ENCODE measurements at places on chromosomes 11 and 22. TPM values are rescaled to one million over a fixed set of nuclear protein-coding genes. Genes with fewer than 3 reads are reported as not detected.

DNA sequence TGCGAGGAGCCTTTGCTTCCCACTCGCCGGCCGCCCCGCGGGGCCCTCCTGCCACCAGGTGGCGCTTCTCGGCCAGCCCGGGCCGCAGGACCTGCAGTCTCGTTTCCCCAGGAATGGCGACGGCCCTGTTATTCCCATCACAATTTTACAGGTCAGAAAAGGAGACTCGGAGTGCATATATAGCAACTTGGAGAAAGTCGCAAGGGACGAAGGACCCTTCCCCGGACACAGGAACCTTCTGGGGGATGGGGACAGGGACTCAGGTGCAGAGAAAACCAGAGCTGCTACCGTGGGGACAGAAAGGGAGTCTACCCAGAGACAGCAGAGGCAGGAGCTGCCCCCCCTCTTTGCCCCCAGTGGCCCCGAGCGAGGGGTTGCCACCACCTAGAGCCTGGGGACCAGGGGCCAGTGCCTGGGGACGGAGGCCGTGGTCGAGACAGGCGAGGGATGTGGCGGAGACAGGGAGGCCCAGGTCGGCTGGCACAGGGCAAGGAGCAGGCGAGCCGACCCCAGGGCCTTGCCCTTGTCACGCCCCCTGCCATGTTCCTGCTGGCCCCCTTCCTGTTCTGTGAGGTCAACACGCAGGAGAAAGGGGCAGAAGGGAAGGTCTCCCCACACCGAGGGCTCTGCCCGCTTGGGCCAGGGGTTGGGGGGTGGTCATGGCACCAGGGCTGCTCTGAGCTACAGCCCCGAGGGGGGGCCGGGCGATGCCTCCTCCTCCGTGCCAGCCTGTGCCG, 3.5 kb upstream of the KRTAP5-6 start:
- peak overlapping the region; percentile 69 for H3K4me3 ChIP-seq
- H3K36me3 ChIP-seq = peaks cover 6% of the 10 kb centered on the region
- no peak overlapping the region for H3K27ac ChIP-seq
- peaks cover 73% of the 10 kb centered on the region for H3K27me3 ChIP-seq

DNA sequence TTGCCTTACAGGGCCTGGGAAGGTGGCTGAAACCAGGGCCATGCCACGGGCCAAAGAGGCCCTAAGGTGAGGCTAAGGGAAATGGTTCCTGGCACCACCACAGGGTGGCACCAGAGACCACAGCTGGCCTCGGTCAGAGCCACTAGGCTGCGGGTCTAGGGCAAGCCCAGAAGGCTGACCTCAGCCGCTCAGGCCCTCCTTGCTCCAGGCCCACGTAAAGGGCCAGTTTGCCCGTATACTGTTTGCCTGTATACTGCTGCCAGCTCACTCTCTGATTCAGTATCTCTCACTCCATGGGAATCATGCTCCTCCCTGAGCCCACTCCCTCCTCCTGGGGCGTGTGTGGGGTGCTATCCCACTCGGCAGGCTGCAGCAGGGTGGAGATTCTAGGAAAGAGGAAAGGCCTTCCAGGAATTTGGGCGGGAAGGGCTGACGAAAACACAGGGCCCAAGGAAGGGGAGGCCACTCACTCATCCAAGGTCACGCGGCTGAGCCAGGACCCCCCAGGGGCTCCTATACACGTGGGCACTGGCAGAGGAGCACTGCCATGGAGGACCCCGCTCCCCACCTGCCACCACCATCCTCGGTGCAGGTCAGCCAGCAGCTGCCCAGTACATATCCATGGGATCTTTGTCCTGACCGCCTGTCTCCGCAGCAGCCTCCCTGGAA, 62.4 kb downstream of the NECTIN1 start:
- no peak overlapping the region for H3K4me3 ChIP-seq
- H3K27me3 ChIP-seq = no peaks in the 10 kb centered on the region
- H3K4me1 ChIP-seq = no peaks in the 10 kb centered on the region
- H3K27ac ChIP-seq = no peak overlapping the region
- DNase-seq = peak; percentile 45

- no peaks in the 10 kb centered on the region for H3K27me3 ChIP-seq
- H3K27ac ChIP-seq = no peak overlapping the region
- H3K4me1 ChIP-seq = peaks cover 43% of the 10 kb centered on the region
- no peak for DNase-seq
Observed at GRCh38 chr22:39410264-39410663, 10.7 kb downstream of the TAB1 start.

The RASD2 gene
- not detected for polyA plus RNA-seq

The APOBEC3C gene
- 315 TPM for polyA plus RNA-seq

The APBB1 gene
- polyA plus RNA-seq = 40.0 TPM

The CADM1 gene
- polyA plus RNA-seq = not detected

The TMEM191B gene
- 1.3 TPM for polyA plus RNA-seq
